Renal cortex interstitium (tissue), 15 donors: ENCODE measurements at places on chromosomes 16 and 17.

- DNase-seq = peak; percentile 17
These were observed 135.0 kb downstream of the COPRS start for GRCh38 chr17:31724026-31724425.

DNA sequence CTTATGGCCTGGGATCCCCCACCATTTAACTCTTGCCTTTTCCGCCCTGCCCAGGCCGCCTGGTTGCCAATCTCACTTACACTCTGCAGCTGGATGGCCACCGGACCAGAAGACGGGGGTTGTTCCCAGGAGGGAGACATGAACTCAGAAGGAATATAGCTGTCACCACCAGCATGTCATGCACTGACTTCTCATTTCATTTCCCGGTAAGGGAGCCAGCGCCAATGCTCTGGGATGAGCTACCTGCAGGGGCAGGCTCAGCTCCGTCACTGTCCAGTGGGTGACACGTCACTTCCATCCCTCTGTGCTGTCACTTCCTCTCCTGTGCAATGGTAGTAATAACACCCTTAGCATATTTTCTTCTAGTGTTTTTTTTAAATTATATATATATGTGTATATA, 26.7 kb downstream of the ITGAL start:
- no peak for DNase-seq

- DNase-seq = no peak
These were observed 111.2 kb downstream of the ARHGAP44 start for GRCh38 chr17:12900474-12900873.

DNA sequence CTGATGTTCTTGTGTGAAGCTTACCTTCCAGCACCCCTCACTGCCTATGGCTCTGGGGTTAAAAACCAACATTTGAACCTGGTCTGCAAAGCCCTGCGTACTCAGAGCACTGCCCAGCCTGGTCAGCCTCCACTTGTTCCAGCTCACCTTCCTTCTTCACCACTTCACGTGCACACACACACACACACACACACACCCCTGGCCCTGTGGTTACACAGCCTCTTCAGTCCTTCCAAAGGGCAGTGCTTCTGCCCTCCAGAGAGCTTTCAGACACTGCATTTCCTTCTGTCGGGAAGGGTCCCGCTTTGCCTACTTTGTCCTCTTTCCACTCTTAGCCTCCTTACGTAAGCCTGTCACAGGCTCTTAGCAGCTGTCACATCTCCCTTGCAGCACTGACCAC, 9.6 kb upstream of the TMEM220 start:
- DNase-seq = no peak

DNA sequence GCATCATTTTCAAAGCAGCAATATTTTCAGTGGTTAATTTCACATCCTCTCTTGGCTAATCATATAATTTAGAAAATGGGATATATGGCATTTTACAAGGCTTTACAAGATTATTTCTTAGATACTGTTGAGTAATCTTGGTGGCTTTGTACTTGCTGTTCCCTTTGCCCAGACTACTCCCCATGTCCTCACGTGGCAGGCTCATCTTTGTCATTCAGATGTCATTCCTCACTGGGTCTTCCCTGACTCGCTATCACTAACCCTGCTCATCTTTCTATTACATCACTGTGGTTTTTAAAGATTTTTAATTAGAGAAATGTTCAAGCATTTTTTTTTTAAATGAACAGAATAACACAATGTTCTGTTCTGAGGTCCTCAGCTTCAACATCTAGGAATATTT, 240.0 kb upstream of the IRX5 start:
- DNase-seq = no peak

DNA sequence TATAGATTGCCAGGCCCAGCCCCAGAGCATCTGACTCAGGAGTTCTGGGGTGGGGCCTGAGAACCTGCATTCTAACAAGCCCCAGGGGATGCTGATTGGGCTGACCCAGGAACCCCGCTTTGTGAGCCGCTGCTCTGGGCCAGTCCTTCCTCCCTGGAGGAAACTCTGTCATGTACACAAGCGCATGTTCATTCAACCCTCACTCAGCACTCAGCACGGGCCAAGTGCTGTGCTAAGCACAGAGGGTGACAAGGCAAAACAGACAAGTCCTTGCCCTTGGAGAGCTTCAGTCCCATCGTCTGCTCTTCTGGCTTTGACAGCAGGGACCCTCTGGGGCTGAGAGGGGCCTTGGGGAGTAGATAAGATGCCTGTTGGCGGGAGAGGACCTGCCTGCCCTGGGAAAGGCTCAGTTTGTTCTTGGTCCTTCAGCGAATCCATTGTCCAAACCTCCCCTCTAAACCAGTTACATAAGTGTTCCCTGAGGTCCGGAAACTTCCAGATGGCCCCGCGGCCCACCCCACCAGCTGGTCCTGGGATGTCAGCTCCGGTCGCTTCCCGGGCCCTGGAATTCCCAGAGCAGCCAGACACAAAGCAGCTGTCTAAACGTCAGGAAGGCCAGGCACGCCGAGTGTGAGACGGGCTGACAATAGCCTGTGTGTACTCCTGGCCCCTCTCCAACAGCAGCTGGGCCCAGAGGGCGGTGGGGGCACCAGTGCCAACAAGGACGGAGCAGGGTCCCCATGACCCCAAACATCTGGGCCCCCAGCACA, 88.8 kb downstream of the ZDHHC7 start:
- peak; percentile 42 for DNase-seq
